Keratinocyte (primary cell): ENCODE measurements at places on chromosomes 11 and 22.

DNA sequence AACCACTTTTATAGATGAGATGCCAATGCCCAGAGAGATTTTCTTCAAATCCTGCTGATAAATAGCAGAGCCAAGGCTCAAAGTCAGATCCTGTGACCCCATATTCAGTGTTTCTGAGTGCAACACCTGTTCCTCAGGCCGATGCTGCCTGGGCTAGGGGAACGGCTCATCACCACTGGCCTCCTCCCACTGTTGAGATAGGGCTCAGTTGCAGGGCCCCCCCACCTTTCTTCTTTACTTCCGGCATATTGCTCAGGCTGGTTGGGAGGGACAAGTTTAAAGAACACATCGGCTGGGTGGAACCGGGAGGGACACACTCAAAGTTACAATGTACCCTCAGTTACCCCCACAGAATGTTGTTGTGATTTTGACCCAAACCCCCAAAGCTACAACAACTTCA is 88.3 kb upstream of the CRTAM start:
- DNase-seq, result no peak

GRCh38 chr22:35805466-35805865 is 87.8 kb downstream of the APOL5 start:
- no peak for DNase-seq

DNA sequence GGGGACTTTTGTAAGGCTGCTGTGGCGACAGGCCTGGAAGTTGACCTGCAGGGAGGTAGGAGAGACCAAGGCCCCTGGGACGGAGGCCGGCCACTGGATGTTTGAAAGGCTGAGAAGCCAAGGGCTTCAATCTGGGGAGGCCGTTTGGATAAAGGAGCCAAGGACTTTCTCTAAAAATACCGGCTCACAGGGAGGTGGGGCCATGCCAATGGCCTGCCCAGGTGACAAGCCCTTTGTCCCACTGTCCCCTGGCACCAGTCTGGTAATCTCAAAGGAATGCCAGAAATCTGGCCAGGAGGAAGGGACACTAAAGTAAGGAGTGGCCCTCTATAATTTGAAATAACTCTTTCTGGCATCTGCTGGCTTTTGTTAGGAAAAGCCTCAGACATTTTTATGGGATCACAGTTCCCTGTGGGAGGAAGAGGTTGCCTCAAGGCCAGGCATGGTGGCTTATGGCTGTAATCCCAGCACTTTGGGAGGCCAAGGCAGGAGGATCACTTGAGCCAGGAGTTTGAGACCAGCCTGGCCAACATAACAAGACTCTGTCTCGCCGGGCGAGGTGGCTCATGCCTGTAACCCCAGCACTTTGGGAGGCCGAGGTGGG is 1.9 kb upstream of the CHKA start:
- no peak for DNase-seq

GRCh38 chr11:106281455-106282173 is 204.2 kb downstream of the AASDHPPT start:
- DNase-seq, result peak; percentile 46

DNA sequence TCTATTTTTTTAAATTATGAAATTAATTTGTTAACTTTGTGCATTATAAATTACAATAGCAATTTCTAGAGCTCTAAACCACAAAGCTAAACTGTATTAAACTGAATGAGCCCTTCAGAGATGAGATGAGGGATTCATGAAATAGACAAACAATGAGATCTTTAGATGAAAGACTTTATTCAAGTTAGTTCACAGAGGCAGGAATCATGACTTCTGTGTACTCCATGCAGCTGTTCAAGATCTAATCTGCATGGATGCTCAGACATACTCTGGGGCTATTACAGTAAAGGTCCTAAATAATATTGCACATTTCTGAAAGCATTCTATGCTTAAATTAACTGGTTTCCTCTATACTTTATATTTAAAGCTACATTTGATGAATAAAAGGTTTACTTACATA is 122.7 kb downstream of the FCHSD2 start:
- DNase-seq, result no peak

DNA sequence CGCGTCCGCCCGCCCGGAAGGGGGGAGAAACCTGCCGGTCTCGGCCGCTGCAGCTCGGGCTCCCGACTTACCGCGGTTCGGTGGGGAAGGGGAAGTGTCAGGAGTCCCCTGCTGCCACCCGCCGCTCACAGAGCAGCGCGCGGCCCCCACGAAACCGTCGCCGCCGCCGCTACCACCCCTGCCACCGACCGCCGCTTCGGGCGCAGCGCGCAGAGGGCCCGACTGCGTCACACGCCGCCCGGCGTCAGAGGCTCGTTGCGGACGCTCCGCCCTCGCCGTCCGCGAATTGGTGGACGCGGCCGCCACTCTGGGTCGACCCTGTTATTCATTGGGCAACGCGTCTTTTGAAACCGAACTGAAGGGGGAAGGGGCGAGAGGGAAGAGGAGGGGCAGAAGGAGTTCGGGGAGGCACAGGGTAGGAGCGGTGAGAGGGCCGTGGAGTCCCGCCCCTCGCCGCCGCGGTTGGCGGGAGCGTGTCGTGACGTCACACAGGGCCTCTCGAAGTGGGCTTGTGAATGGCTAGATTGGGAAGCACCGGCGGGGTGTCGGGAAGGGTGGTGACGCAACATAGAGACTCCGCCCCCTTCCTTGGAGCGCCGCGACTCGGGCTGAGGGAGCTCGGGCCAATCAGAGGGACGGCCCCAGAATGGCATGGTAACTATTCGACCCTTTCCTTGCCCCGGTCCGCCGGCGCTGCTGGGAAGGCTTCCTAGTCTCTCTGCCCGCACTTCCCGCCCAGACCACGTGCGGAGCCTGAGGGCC is at the start of gene NUP98:
Gene NUP98, minus strand, starts transcription at position 226 of the 762 bp plus-strand sequence. CDS start 15,437 bp downstream, outside the sequence.
- DNase-seq, result peak; percentile 95

- no peak for DNase-seq
Observed at GRCh38 chr11:66330931-66331330, 5.3 kb downstream of the RIN1 start.

DNA sequence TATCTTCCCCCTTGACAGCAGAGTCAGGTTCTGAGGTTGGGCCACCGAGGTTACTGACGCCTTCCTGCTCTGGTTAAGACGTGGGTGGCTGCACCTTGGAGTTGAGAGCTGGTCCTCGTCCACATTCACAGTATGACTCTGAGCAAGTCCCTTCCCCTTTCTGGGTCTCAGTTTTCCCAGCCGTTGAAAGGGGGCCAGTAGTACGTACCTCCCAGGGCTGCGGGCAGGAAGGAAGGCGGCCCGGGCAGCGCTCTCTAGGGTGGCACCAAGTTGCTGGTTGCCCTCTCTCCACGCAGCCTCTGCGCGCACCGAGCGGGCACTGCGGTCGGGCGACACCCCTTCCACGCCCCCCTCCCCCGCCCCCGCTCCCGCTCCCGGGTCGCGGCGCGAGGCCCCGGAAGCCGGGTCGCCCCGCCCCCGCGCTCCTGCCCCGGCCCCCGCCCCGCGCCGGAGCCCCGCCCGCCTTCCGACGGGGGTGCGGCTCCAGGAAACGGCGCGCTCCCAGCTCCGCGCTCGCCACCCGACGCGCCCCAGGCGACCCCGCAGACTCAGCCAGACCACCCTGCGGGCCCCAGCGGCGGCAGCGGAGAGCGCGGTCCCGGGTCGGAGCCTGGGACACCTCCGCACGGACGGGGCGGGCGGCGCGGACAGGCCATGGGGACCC is at the start of gene EHBP1L1:
Gene EHBP1L1, plus strand, starts transcription at position 486 of the 664 bp plus-strand sequence. CDS start 250 bp downstream, outside the sequence.
- DNase-seq, result no peak

DNA sequence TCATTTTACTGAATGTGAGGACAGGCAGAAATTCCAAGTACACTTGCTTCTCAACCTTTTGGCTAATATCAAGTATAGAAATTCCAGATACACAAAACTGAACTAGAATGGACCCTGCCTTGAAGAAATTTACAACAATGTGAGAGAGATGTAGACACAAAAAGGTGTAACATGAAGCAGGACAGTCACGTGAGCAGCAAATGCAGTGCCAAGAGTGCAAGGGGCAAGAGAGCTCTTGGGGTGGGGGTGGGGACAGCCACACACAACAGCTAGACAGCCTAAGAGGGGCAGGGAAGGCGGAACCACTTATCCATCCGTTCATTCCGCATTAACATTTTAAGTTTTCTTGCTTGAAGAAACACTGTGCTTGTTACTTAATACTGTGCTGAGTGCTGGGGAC is 28.9 kb downstream of the PLEKHA7 start:
- no peak for DNase-seq

GRCh38 chr22:24937114-24937513 is 9.4 kb downstream of the LHFPL7 start:
- no peak for DNase-seq

DNA sequence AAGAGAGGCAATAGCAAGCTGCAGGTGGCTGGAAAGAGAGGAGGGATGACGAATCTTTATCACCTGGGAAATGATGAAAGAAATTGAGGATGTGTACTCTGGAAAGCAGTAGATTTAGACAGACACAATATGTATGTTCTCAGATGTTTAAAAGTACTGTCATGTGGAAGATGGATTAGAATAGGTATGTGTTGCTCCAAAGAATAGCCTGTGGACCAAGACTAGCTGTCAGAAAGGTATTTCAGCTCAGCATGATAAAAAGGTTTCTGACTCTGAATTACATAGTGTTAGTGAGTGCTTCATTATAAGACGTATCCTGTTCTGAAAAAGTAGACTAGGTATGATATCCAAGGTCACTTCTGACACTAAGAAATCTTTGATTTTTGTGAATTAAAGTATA is 322.4 kb downstream of the CNTN5 start:
- no peak for DNase-seq

- no peak for DNase-seq
Observed at GRCh38 chr11:73323464-73323863, 15.4 kb downstream of the ARHGEF17 start.

- peak; percentile 62 for DNase-seq
Observed at GRCh38 chr11:118277312-118277711, 13.2 kb upstream of the MPZL2 start.

GRCh38 chr11:104015649-104016415 is 20.6 kb upstream of the DDI1 start:
- no peak for DNase-seq

DNA sequence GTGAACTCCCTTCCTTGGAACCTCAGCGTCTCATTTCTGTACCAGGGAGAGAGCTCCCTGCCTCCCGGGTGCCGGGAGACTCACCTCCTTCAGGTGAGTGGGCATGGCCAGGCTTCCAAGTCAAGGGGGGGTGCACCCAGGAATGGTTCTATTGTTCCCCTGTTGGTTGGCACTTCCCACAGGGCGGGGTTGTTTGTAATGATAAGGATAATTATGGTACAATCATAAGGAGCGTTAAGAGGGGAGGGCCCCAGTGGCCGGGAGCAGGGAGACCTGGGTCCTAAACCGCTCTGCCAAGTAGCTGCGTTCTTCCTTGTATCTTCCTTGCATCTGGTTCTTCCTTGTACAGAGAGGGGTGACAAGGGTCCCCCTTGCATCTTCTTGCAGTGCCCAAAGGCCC is 79.1 kb downstream of the LRRC32 start:
- no peak for DNase-seq

GRCh38 chr11:69640260-69640994 is 529 bp upstream of the CCND1 start:
- no peak for DNase-seq

DNA sequence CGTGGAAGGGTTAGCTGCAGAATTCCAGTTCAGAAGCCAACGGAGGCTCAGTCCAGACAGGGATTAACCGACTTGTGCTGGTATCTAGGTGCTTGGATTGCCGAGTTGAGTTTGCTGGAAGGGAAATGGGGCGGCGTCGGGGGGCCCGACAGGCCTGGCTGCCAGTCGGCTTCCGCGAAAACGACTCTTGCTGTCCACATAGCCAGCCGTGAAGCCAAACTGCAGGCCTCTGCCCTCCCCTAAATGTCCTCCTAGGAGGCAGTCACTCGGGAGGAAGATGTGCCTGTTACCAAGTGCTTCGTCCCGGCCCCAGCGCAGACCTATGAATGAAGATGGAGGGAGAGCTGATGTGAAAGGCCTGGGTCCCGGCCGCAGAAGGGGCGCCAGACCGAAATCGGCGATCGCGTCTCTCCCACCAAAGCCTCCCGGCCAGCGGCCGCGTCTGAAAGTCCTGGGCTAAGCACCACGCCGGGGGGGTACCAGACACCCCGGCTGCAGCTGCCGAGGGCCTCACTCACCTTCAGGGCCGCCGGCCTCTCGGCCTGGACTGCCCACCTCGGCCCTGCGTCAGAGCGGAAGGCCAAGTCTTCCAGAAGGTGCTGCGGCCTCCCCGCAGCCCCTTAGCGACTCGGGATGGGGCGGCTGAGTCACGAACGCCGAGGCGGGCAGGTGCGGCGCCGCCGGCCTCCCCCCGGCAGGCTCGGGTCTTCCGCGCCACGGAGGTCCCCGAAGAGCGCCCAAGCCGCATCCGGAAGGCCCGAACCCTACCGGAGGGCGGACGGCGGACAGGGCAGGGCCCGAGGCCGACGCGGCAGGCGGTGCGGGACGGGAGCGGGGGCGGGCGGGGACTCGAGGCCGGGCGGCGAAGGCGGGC is 7.5 kb downstream of the DPAGT1 start:
- DNase-seq, result no peak

GRCh38 chr11:15886866-15887265 is 469.5 kb downstream of the SOX6 start:
- no peak for DNase-seq

- DNase-seq, result no peak
Observed at GRCh38 chr11:16402654-16403447, 46.5 kb upstream of the SOX6 start.

DNA sequence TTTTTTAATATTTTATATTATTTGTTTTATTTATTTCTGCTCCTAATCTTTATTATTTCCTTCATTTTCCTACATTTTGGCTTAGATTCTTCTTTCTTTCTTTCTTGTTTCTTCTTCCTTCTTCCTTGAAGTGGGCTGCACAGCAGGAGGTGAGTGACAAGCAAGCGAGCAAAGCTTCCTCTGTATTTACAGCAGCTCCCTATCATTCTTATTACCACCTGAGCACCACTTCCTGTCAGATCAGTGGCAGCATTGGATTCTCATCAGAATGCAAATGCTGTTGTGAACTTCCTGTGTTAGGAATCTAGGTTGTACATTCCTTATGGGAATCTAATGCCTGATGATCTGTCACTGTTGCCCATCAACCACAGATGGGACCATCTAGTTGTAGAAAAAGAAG is 784.9 kb upstream of the LUZP2 start:
- no peak for DNase-seq

GRCh38 chr11:82814379-82814778 is 80.7 kb upstream of the FAM181B start:
- no peak for DNase-seq

- DNase-seq, result no peak
Observed at GRCh38 chr22:27748751-27749191, 52.8 kb downstream of the MN1 start.

GRCh38 chr22:17410576-17410975 is 41.3 kb downstream of the CECR2 start:
- no peak for DNase-seq

DNA sequence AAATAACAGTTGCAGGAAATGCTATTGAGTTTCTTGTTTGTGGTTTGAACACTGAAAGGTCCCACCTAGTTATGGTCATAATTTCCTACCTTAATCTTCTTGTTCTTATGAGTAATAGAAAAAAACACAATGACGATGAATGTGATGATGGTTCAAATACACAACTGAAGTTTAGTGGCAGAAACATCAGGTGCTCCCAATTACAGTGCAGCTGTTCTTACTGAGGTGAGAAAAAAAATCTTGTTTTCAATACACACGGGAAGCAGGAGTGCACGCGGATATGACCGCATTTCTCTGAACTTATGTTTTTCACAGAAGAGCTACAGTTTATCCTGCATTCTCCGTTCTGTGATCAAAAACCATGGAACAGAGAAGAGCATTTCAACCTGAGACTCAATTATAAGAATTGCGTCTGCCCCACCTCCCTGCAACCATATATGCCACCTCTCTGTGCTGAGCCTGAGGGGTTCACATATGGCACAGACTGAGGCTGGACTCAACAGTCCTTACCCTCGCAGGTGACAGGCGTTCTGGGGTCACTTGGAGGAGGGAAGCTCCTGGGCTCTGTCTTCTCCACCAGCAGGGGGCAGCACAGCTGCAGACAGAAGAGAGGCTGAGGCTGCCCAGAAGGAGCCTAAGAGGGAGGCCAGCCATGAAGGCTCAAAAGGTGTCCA is 99.7 kb upstream of the IGLL5 start:
- no peak for DNase-seq
